Breast epithelium (tissue), 4 donors: ENCODE measurements at places on chromosomes 1 and 21.

GRCh38 chr1:71804140-71804539 is 478.2 kb downstream of the NEGR1 start:
- H3K36me3 ChIP-seq = no peaks in the 10 kb centered on the region
- DNase-seq = no peak
- no peaks in the 10 kb centered on the region for H3K27me3 ChIP-seq
- no peak overlapping the region for H3K27ac ChIP-seq
- H3K4me1 ChIP-seq = no peaks in the 10 kb centered on the region
- H3K4me3 ChIP-seq = no peak overlapping the region

- no peak for DNase-seq
- no peak overlapping the region for H3K4me3 ChIP-seq
- peak overlapping the region; percentile 89 for H3K27ac ChIP-seq
Measured at GRCh38 chr1:8097077-8097799, 71.1 kb upstream of the ERRFI1 start.

- H3K4me3 ChIP-seq = no peak overlapping the region
- no peaks in the 10 kb centered on the region for H3K27me3 ChIP-seq
- DNase-seq = no peak
- H3K36me3 ChIP-seq = no peaks in the 10 kb centered on the region
Measured at GRCh38 chr1:219294251-219294650, 120.6 kb downstream of the LYPLAL1 start.

DNA sequence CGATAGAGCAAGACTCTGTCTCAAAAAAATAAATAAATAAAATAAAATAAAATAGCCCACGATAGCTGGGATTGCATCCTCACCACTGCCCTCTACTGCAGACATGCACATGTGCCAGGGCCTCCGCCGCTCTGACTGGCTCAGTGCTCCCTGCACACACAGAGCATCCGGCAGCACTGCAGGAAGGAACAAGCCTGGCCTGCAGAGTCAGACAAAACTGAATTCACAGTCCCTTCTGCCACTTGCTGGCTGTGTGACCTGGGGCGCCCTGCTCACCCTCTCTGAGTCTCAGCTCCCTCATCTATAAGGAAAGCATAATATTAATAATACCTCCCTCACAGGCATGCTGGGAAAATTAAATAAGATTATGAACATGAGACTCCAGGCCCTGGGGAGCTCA is 35.4 kb downstream of the CSMD2 start:
- H3K4me1 ChIP-seq = no peaks in the 10 kb centered on the region
- no peak overlapping the region for H3K4me3 ChIP-seq
- H3K27me3 ChIP-seq = no peaks in the 10 kb centered on the region
- no peak for DNase-seq

DNA sequence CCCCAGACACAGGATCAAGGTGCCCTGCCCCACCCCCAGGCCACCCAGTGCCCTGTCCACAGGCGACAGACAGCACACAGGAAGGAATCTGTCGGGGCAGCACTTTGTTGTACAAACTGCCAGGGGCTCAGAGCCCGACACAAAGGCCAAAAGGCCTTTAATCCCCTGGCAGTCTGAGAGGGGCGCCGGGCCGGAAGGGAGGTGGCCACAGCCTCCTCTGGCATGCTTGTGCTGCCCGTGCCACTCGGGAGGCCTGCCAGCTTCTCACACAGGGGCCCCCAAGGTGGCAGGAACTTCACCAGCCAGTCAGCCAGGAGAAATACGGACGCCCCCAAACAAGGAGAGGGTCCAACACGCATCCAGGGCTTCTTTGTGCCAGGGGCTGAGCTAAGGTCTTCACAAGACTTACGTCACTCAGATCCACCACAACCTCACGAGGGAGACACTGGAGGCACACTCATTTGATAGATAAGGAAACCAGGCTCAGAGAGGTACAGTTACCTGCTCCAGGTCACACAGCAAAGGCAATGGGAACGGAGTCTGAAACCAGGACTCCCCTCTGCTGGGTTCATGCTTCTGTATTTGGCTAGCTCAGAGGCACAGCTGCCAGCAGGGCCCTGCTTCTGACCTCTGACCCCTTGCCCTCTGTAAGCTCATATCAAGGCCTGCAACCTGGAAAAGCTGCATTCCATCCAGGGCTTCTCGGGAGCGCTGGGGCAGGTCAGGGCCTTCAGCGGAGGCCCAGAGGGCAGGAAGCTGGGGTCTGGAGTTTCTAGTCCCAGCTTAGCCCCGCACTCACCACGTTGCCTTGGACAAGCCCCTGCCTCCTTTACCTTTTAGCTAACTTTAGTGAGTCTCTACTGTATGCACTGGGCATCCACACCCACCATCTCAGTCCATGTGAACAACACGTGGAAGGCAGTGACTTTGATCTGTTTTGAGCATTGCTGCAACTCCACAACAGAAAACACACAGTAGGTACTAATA is 34.8 kb downstream of the HSPG2 start:
- peaks cover 18% of the 10 kb centered on the region for H3K4me1 ChIP-seq
- no peaks in the 10 kb centered on the region for H3K27me3 ChIP-seq
- peak overlapping the region; percentile 46 for H3K27ac ChIP-seq
- no peak for DNase-seq
- H3K4me3 ChIP-seq = no peak overlapping the region

DNA sequence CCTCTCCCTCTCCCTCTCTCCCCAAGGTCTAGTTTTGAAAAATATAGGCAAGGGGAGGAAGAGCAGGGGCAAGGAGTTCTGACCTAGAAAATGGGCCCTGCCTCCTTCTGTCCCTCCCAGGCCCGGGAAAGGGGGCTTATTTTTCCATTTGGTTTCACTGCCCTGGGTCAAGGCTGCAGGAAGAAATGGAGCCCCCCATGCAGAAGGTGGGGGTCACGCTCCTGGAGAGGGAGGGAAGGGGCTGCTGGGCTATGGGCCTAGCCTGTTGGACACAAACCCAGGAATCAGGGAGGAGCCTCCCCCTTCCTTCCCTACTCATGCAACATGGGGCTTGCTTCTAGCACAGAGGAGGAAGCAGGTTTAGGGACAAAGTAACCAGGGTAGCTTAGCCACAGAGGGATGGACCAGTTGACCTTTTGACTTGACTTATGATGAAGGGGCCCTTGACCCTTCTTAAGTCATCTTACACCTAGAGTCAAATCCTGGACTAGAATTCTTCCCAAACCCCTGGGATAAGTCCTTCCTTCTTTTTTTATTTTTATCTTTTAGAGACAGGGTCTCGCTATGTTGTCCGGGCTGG is 70.4 kb upstream of the SSBP3 start:
- H3K36me3 ChIP-seq = no peaks in the 10 kb centered on the region
- H3K4me3 ChIP-seq = no peak overlapping the region
- no peak overlapping the region for H3K27ac ChIP-seq
- peaks cover 5% of the 10 kb centered on the region for H3K4me1 ChIP-seq

GRCh38 chr21:30117631-30118030 is 49.0 kb downstream of the CLDN17 start:
- H3K4me3 ChIP-seq = no peak overlapping the region
- no peak overlapping the region for H3K27ac ChIP-seq
- H3K27me3 ChIP-seq = no peaks in the 10 kb centered on the region

DNA sequence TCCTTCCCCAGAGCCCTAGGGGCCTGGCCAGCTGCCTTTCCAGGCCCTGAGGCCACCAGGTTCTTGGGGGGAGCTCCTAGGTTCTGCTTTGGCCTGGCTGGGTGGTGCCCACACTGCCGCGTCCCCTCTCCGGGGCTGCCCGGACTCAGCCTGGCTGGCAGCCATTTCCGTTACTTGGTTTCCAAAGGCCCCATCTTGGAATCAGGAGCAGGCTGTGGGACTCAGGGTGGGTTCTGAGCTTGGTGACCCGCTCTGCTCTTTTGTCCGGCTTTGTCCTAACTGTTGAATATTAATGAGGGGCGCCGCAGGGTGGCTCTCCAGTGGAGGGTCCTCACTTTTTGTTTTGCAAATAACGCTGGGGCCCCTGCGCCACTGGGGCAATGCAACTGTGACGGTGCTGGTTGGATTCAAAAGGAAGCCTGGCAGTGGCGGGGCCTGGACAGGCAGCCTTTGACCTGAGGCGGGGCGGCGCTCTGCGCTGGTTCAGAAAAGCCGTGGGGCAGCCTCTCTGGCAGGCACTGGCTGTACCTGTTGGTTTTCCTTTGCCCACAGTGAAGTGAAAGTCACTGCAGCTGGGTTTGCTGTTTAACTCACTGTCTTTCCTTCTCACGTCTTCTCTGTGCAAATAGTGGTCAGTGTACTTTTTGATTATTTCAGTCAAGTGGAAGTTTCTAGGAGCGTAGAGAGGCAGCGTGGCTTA is 20.2 kb downstream of the SKI start:
- H3K4me3 ChIP-seq = peak overlapping the region; percentile 41
- H3K27ac ChIP-seq = peak overlapping the region; percentile 76
- H3K4me1 ChIP-seq = peaks cover 39% of the 10 kb centered on the region
- no peak for DNase-seq
- no peaks in the 10 kb centered on the region for H3K27me3 ChIP-seq

DNA sequence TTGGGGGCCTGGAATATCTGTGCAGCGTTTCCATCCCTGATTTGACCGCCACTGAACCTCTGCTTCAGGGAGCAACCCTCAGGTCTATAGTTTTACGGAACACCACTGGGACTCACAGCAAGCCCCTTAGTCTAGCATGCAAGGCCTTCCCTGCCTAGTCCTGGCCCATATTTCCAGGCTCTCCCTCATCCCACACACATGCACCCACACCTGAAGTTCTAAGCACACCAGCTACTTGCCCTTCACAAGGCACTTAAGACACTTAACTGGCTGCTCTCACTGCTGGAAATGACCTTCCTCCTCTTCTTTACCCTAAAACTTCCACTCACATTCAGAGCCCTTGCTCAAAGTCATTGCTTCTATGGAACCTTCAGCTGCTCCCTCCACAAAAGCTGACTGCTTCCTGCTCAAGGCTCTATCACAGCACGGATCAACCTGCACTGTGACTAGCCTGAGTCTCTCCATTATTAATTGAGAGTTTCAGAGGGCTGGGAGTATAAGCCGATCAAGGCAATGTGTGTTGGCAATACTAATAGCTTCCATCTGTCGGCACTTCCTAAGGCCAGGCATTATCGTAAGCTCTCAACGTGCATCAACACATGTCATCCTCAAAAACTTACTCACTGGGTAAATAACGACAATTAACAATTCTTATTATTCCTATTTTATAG is 84.3 kb downstream of the RRAGC start:
- no peak overlapping the region for H3K4me3 ChIP-seq
- H3K27ac ChIP-seq = no peak overlapping the region
- DNase-seq = no peak
- H3K27me3 ChIP-seq = no peaks in the 10 kb centered on the region
- H3K4me1 ChIP-seq = no peaks in the 10 kb centered on the region
- H3K36me3 ChIP-seq = no peaks in the 10 kb centered on the region

- no peaks in the 10 kb centered on the region for H3K36me3 ChIP-seq
- H3K27me3 ChIP-seq = no peaks in the 10 kb centered on the region
- no peak overlapping the region for H3K27ac ChIP-seq
- DNase-seq = no peak
- no peak overlapping the region for H3K4me3 ChIP-seq
- H3K4me1 ChIP-seq = peaks cover 11% of the 10 kb centered on the region
Measured at GRCh38 chr1:153561466-153561985, 4.1 kb downstream of the S100A2 start.

DNA sequence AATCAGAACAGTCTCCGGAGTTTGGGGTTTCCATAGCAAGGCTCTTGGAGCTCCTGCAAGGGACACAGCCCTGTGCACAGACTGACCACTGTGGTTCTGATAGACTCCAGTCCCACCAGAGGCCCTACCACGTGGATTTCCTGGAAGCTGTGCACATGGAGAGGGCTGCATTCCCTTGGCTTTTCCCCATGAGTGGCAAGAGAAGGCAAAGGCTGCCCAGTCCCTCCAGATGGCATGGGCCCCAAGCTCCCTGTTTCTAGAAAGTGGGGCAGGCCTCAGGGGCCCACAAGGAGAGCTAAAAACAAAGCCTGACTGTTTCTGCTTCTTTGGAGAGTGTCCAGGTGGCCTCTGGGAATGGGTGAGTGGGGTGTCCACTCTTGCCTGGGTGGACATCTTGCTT is 87.5 kb downstream of the DDX20 start:
- DNase-seq = no peak
- H3K27me3 ChIP-seq = no peaks in the 10 kb centered on the region
- H3K4me1 ChIP-seq = no peaks in the 10 kb centered on the region
- no peak overlapping the region for H3K27ac ChIP-seq
- no peak overlapping the region for H3K4me3 ChIP-seq

DNA sequence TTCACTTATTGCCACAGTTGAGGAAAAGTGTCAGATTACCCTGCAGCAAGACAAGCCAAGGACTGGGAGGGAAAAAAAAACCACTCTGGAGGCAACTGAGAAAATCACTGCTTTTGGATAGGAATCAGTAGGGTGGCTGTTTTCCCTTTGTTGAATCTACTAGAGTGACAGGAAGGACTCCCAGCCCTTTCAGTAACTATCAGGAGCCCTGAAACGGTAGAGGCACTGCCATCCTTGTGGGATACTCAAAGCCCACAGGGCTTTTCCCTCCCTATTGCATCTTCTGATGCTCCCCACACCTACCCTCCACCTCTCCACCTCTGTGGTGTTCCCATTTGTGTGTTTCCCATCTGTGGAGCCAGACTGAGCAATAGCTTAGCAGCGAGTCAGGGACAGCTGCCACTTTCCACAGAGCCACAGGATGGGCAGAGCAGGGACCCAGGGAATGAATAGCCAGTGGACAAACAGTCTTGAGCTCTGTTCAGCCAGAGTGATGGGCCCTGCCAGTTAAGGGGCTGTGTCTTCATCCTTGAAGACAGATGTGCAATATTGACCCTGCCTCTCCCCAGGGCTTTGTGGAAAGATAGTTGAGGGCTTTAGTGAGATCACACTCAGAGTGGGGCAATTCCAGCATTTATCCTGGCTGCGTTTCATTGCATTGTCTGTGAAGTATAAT is 13.9 kb downstream of the UBIAD1 start:
- no peak overlapping the region for H3K27ac ChIP-seq
- no peaks in the 10 kb centered on the region for H3K4me1 ChIP-seq
- H3K36me3 ChIP-seq = no peaks in the 10 kb centered on the region

DNA sequence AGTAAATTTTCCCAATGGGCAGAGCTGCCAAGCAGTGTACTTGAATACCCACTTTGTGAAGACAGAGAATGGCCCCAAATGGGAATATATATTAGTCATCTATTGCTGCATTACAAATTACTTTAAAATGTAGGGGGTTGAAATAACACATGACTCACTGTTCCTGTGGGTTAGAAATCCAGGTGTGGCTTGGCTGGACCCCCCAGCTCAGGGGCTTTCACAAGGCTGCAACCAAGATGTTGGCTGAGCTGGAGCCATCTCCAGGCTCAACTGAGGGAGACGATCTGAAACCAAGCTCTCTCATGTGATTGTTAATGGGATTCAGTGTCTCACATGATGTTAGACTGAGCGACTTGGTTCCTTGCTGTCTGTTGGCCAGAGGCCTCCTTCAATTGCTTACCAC is 33.4 kb upstream of the ARHGAP29 start:
- H3K27ac ChIP-seq = no peak overlapping the region
- no peaks in the 10 kb centered on the region for H3K27me3 ChIP-seq
- H3K4me3 ChIP-seq = no peak overlapping the region
- DNase-seq = no peak

DNA sequence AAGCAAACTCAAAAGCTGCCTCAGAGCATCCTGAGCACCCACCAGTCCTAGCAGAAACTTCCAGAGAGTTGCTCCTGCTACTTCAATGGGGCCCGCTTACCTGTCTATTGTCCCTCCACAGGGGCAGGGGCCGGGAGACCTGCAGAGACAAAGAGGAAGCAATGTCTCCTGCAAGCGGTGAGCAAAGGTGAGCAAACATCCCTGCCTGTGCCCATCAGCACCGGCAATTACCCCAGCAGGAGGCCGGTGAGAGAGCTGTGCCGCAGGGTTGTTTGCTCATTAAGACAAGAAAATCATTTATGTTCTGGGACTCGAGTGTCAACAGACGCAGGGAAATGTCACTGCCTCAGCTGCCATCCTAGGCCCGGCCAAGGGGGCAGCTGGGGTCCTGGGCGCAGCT is 53.8 kb upstream of the TARDBP start:
- no peaks in the 10 kb centered on the region for H3K36me3 ChIP-seq
- no peaks in the 10 kb centered on the region for H3K27me3 ChIP-seq
- no peak overlapping the region for H3K27ac ChIP-seq
- DNase-seq = no peak
- H3K4me1 ChIP-seq = no peaks in the 10 kb centered on the region
- H3K4me3 ChIP-seq = no peak overlapping the region
